Mammary epithelial cell (primary cell): ENCODE measurements at places on chromosomes 4 and X. TPM values are rescaled to one million over a fixed set of nuclear protein-coding genes. Genes with fewer than 3 reads are reported as not detected.

- DNase-seq: no peak
These were observed 45.8 kb downstream of the EVC2 start for GRCh38 chr4:5662555-5662954.

The ZNF141 gene
- 2.4 TPM for polyA plus RNA-seq

GRCh38 chr4:22435652-22436051 is 80.2 kb downstream of the ADGRA3 start:
- no peak for DNase-seq

DNA sequence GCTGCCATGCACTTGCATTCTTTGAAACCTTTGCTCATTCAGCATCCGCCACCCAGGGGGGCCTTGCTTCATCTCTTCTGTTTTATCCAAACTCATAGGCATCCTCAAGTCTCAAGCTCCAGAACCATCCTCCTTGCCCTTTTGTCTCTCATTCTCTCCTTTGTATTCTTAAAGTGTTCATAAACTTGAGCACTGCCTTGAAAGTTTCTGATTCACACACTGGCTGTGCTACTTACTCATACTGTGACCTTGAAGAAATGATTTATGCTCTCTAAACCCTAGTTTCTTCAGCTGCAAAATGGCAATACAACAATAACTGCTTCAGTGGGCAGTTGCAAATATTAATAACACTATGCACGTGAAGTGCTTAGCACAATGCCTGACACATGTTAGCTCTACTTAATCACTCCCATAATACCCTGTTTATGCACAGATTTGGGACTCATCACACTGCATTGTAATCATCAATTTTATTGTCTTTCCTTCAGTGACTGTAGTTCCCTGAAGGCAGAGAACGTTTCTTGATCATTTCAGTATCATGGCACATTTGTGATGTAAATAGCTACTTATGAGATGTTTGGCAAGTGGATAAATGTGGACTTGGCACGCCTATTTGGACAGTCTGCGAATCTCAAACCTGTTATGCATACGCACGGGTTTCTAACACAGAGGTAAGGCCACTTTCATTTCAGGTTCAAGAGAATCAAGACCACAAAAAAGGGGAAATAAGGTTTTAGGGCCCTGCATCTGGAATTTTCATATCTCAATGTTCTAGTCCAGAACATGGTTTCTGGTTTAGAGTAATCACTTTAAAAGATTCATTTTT is 291.0 kb downstream of the LDB2 start:
- no peak for DNase-seq

DNA sequence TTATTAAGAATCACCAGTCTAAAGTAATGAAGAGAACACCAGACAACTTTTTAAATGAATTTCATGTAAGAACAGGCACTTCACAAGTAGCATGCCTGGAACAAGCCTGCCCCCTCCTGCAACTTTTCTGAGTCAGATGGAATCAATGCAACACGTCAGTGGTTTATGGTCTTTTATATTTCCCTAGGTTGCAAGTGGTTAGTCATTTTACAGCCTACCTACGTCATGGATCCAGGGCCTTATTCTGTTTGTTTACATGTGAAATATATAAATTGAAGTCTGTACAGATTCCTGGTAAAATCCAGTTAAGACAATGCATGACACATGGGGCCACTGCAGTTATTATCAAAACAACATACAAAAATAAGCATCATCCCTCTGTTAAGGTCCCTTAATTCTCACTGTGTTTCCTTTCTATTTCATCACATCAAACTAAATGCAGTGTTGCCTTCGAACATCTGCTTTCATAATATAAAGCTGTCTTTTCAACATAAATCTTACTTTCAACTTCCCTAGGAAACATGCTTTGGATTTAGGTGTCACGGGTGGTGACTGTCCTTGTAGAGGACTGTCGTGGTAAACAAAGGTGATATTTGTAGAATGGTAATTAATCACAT is 309.3 kb downstream of the FRMPD4 start:
- DNase-seq: peak; percentile 91

- DNase-seq: no peak
These were observed 198.5 kb downstream of the RELL1 start for GRCh38 chr4:37487668-37488067.

The LRCH2 gene
- polyA plus RNA-seq: not detected

- peak; percentile 68 for DNase-seq
These were observed 93.7 kb downstream of the CLNK start for GRCh38 chr4:10590896-10591295.

GRCh38 chrX:53288189-53288588 is 6.8 kb upstream of the IQSEC2 start:
- no peak for DNase-seq

The USP17L25 gene
- polyA plus RNA-seq: not detected

GRCh38 chr4:102268355-102268754 is 76.9 kb downstream of the SLC39A8 start:
- no peak for DNase-seq
